ENCODE measurements at places on chromosomes 11 and 22.

- no peak for DNase-seq
Observed at GRCh38 chr11:124840666-124841065, 24.6 kb upstream of the ROBO3 start.

- DNase-seq = no peak
Observed at GRCh38 chr11:75431533-75432525, 1.2 kb downstream of the KLHL35 start.

- DNase-seq = no peak
Observed at GRCh38 chr22:17431179-17431578, 61.9 kb downstream of the CECR2 start.

GRCh38 chr11:120061761-120062560 is 76.0 kb downstream of the TRIM29 start:
- DNase-seq = no peak

DNA sequence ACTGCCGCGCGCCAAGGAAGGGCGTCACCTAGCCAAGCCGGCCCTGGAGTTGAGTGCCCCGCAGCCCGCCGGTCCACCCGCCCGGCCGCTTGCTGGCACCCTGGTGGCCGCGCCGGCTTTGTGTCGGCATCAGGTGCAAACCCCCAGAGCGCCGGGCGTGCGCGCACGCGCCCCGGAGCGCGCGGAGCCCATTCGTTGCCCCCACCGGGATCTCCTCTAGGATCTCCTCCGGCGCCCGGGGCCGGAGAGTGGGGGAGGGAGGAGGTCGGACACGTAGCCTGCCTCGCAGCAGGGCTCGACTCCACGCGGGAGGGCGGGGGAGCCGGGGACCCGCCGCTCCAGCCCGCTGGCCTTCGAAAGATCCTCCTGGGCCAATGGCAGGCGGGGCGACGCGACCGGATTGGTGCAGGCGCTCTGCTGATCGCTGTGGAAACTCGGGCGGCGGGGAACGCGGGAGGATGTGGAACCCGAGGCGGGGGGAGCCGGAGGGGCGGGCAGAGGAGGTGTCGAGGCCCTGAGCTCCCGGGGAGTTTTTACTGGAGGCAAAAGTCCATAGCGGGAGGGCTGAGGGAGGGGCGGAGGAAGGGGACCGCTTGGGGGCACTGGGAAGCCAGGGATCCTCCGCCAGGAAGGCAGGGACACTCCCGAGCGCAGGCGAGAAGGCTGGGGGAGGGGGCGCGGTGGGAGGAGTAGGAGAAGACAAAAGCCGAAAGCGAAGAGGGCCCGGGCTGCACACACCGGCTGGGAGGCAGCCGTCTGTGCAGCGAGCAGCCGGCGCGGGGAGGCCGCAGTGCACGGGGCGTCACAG is at the start of gene FADS2:
FADS2 (plus strand) TSS at position 730 of the 808 bp plus-strand sequence. CDS start 91 bp downstream, outside the sequence.
- peak; percentile 76 for DNase-seq

- DNase-seq = no peak
Observed at GRCh38 chr11:111635706-111636045, 33.4 kb downstream of the SIK2 start.

DNA sequence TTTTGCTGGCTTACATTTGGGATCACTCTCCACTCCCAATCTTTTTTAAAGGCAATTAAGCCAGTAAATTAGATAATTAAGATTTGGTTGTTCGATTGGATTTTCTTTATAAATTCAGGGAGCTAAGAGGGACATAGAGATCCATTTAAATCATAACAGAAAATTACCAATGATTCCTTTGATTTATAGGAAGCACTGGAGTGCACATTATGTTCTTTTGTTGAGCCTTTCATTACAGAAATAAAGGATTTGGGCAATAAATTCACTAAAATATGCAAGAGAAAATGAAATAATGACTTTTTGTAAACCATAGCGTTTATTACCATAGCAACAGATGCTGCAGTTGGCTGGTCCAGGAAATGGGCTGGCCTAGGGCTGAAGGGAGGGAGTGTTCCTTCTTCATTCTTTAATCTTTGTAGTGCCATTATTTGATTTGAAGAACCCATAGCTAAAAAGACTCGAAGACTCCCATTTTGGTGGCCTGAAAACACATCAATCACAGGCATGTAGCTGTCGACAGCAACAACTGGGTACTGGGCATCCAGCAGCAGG is 73.0 kb downstream of the C2CD3 start:
- DNase-seq = no peak

DNA sequence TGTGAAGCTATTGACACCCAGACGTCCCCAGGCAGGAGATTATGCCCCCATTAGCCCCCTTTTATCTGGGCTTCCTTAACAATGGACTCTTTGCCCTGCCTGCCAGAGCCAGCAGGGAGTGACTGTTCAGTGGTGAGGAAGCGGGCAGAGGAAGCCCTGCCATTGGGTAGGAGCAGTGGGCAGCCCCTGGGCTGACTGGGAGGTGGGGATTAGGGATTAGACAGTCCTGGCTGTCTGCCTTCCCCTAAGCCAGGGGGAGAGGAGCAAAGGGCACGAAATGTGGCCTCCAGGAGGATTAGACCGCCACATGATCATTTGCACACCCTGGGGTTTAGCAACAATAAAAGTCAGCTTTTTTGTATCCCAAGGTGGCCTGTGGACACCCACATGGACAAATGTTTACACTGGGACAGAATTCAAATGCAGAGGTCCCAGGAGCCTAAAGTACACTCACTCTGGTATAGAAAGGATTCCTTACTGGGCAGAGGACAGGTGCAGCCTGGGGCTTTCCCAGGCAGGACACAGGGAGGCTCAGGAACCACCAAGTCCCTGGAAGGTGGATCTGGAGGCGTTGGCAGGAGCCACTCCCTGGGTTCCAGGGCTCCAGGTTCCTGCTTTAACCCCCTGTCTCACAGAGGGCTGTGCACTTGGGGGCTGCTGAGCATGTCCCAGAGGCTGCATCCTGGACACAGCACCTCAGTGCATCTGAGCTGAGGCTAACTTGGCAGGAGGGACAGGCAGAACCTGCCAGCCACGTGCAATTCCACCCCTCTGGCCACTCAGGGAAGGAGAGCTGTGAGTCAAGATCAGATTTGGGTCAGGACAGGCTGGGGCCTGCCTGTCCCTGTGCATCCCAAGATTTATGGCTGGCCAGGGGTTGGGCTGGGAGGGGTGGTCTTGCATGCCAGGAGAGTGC is 2.1 kb downstream of the PNPLA3 start:
- no peak for DNase-seq

GRCh38 chr22:17780116-17780740 is 6.0 kb upstream of the BID start:
- DNase-seq = no peak

DNA sequence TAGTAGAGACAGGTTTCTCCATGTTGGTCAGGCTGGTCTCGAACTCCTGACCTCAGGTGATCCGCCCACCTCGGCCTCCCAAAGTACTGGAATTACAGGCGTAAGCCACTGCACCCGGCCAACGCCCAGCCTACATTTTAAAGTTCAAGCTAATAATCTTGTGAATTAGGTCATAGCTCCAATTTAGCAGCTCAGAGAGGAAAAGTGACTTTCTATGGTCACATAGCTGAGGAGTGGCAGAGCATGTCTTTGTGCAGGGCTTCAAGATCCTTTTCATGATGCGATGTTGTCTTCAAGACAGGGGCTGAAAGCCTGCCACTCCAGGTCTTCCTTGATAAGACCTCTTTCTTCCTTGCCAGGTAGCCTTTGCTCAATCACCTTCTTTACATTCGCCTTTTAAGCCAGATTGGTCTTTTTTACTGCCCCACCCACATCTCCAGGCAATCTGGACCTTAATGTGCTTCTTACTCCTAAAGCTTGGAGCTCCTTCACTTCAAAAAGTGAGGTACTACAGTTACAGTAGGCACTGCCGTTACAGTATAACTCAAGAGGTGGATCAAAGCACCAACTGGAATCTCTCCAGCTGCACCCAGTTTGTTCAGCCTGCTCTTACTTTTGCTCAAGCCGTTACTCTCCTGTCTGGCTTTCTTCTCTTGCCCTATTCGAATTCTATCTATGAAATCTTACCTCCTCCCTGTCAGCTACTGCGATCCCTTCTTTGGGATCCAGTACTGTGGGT is 18.2 kb downstream of the YWHAH start:
- DNase-seq = no peak

- DNase-seq = no peak
Observed at GRCh38 chr11:20739577-20739976, 70.2 kb downstream of the NELL1 start.

GRCh38 chr11:9155930-9156329 is 64.5 kb upstream of the SCUBE2 start:
- no peak for DNase-seq

DNA sequence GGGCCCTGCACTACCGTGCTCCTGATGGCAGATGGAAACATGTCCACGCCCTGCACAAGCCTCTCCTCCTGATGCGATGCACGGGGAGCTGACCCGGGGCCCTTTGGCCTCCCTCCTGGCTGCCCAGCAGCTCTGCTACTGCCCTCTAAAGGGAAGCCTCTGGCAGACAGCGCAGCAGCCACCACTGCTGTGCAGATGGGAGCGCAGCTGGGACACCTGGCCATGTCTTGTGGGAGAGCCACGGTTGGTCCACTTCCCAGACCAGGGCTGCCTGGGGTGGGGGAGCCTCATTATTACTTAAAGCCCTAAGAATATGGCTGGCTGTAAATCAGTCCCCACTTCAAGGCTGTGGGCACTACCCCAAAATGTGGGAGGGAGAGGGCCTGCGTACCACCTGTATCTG is 38.3 kb downstream of the TBX1 start:
- DNase-seq = no peak

DNA sequence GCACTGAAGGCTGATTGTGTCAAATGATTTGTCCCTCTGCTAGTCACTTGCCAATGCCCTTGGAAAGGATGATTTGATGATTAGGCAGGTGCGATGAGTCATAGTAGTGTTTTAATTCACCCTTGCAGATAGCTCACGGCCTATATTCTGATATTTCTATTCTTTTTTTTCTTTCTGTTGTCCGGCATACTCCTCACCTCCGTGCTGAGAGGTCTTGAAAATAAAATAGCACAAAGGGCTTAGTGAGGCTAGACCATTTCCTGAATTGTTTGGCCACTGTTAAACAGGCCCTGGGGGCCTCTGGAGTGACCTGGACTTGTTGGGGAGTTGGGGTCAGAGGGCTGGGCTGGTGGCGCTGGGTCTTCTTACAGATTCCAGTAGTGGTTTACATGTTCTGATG is 99.8 kb downstream of the ZBTB16 start:
- no peak for DNase-seq

GRCh38 chr11:16912692-16913111 is 101.5 kb downstream of the PLEKHA7 start:
- DNase-seq = no peak

GRCh38 chr11:60941371-60942119 is 10.4 kb downstream of the SLC15A3 start:
- no peak for DNase-seq

- no peak for DNase-seq
Observed at GRCh38 chr11:129747071-129747470, 68.6 kb upstream of the TMEM45B start.

DNA sequence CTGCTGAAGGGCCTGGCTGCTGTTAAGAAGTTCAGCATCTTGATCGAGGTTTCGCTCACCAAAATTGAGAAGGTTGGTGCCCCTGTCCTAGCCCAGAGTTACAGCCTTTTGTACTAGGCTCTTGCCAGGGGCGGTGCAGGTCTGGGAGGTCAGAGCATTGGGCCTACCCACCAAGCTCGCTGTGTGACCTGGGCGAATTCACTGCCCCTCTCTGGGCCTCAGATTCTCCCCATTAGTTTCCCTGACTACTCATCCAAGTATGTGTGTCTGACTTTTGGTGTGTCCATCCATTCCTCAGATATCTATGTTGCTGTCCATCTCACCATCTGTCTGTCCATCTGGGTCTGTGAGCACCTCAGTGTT is 10.9 kb downstream of the USP35 start:
- no peak for DNase-seq

GRCh38 chr11:80462211-80462610 is 1021.4 kb upstream of the TENM4 start:
- no peak for DNase-seq

- no peak for DNase-seq
Observed at GRCh38 chr11:71518506-71519471, 8.3 kb upstream of the KRTAP5-7 start.

GRCh38 chr11:15580775-15581095 is 466.0 kb downstream of the INSC start:
- no peak for DNase-seq

DNA sequence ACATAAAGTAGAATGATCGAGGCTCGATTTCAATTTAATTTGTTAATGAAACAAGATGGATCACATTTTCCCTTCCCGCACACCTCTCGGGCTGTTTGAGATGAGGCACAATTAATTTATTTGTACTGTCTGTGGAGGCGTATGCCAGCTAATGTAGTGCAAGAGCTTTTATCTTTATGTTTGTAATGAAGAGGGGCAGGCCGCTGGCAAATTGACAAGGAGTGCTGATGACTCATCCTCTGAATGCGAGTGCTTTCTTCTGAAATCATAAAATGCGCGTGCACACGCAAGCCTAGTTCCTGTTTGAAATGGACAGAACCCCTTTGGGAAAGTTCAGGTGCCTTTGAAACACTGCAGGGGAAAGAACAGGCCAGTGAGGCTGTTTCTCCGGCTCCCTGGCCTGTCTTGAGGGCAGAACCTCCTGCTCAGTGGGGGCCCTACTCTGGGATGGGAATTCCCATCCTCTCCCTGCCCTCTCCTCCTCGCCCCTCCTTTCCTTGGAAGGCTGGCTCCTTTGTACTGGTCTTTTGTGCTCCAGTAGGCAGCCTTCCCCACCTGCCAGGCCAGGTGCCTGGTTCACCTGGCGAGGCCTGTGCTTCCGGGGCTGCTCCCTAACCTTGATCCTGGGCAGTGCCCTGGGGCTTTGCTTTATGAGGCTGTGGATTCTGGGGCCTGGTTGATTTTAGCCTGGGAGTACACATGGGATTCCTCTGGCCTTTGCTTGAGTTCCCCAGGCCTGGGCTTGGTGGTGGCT is 50.3 kb downstream of the TEAD1 start:
- no peak for DNase-seq

- DNase-seq = no peak
Observed at GRCh38 chr11:6735306-6735705, 36.5 kb downstream of the OR2AG2 start.

GRCh38 chr22:37765498-37765897 is 42.2 kb upstream of the GCAT start:
- DNase-seq = no peak

DNA sequence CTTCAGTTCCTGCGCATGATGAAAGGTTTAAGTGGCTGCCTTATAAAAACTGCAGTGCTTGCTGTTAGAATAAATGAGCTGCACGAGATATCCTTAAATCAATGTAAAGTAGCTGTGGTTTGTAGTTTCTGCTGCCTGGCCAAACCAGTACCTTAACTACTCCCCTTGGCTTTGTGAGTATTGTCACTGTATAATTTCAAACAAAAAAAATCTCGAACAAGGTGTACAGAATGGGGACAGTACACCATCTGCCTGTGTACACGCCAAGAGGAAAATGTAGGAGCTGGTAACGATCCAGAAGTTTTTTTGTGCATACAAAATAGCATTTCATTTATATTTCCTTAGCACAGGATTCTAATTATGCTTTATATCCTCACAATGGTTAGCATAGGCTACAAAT is 20.6 kb upstream of the NDUFC2 start:
- no peak for DNase-seq

GRCh38 chr11:1326435-1327063 is 17.1 kb upstream of the TOLLIP start:
- DNase-seq = no peak
